ENCODE measurements at places on chromosomes 5 and 9.

GRCh38 chr5:150670948-150671310 is 9.9 kb downstream of the MYOZ3 start:
- no peak for DNase-seq

DNA sequence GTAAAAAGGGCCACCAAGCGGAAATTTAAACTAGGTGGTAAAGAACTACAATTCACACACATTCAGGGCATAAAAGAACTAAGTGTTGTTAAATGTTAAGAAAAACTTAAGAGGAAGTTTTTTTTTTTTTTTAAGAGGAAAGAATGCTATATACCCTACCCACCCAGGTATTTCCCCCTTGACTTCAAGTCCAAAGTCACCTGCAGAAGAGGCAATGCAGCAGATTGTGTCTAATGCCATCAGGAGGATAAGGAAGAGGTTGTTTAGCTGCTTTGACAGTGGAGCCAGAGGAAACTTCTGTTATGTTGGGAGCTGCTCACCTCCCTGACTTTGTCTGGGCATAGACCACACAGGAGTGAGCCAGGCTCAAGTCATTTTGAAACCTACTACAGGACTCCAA is 69.2 kb downstream of the MPDZ start:
- DNase-seq: no peak

DNA sequence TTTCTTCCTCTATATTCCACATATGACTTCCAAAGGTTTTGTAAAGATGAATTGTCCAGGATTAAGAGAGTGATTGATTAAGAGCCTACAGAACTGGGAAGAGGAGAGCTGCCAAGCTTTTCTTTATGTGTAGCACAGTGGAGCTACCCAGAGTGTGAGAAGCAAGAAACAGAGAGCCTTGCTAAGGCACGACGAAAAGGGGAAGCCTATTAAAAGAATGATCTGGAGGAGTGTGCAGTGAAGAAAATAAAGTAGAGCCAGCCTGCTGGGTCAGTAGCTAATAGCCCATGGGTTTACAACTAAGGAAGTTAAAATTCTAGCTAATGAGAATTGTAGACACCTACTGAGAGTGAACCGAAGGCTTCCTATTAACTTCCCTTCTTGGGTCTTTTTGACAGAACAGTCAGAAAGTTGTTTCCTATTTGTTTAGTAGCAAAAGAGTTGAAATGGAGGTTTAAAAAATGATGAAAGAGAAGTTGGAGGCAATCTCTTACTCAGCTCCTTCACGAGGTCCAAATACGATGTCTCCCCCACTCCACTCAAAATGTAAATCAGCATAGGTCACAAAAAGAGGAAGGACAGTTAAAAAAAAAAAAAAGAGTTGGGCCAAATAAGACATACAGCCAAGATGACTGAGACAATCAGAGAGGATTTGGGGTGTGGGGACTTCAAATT is 957 bp upstream of the PRR16 start:
- no peak for DNase-seq

- DNase-seq: no peak
Measured at GRCh38 chr9:122403381-122404000, 32.7 kb downstream of the PTGS1 start.

DNA sequence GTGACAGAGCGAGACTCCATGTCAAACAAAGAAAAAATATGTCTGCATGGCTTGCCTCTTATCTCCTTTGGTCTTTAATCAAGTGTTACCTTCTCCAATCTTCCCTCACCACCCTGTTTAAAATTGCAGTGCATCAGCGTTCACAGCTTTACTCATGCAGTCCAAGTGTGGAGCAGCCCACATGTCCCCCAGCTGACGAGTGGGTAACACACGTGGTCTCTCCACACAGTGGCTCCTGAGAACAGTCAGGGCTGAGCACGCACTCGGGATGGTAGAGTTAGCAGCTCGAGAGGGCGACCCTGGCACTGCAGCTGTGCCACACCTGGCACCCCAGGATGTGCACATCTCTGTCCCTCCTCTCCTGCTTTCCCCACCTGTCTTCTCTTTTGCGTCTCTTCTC is 25.9 kb upstream of the CFAP157 start:
- no peak for DNase-seq

- no peak for DNase-seq
Measured at GRCh38 chr5:82855893-82856550, 221.2 kb downstream of the TMEM167A start.

- no peak for DNase-seq
Measured at GRCh38 chr9:93206576-93207155, 22.7 kb downstream of the WNK2 start.

DNA sequence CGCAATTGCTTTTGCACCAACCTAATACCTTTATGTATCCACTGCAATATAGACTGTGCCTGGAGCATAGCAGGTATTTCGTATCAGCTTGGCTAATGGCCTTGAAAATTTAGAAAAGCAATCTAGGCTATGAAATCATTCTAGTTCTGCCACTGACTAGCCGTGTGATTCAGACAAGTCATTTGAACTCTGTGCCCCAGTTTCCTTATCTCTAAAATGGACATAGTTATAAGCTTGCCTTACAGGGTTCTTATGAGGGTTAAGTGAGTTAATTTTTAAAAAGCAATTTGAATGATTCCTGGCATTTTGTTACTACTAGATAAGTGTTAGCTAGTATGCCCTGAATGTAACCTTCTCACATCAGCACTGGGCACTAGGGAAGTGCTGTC is 80.5 kb upstream of the PUM3 start:
- no peak for DNase-seq

DNA sequence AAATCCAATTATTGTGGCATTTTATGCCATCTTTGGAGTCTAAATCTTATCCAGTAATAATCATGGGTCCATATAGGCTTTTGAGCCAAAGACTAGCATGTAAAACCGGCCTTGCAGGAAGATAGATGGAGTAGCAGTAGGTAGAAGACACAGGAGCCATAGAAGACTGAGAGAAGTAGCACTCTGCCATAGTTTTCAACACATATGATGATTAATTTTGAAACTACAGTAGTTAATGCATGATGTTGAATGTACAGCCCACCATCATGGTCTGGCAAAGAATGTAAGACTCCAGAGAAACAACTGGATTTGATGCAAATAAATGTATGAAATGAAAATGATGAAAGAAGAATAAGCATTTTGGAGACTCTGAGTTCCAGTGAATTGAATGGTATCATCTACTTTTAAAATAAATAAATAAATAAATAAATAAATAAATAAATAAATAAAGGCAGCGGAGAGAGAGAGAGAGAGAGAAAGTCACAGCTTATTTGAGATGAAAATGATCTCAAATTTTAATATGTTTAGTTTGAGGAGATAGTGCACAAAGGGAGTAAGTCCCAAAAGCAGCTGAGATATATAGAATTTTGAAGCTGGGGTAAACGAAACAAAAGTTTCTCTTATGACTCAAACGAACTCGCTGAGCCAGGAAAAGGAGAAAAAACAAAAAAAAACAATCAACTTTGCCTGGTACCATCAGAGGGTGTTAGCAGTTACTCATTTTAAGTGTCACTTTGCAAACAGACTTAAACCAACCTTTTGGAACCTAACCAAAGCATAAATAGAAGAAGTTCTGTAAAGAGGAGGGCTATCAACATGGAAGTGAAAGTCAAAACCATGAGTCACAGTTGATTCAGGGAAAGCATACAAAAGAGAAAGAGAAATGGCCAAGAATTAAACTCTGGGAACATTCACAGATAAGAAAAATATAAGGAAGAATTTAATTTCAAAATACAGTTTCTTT is 388.7 kb downstream of the CETN3 start:
- DNase-seq: no peak

- DNase-seq: no peak
Measured at GRCh38 chr9:124014211-124014955, 2.8 kb downstream of the LHX2 start.

- no peak for DNase-seq
Measured at GRCh38 chr5:95068289-95068910, 216.5 kb downstream of the MCTP1 start.

GRCh38 chr9:18771763-18772162 is 261.2 kb downstream of the SAXO1 start:
- DNase-seq: no peak

DNA sequence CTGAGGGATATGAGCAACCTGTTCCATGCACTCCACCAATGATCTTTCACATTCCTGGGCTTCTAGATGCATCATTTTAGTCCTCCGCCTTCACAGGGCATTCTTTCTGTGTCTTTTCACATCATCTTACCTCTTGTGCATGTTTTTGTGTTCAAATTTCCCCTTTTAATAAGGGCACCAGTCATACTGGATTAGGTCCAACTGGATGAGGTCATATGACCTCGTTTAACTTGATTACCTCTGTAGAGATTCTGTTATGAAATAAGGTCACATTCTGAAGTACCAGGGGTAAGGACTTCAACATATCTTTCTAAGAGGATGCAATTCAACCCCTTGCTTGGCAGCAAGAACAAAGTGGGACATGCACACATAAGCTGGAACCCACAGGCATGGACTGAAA is 335.3 kb upstream of the TLE4 start:
- DNase-seq: no peak

GRCh38 chr9:126838895-126839294 is 21.5 kb upstream of the ZBTB34 start:
- DNase-seq: no peak

DNA sequence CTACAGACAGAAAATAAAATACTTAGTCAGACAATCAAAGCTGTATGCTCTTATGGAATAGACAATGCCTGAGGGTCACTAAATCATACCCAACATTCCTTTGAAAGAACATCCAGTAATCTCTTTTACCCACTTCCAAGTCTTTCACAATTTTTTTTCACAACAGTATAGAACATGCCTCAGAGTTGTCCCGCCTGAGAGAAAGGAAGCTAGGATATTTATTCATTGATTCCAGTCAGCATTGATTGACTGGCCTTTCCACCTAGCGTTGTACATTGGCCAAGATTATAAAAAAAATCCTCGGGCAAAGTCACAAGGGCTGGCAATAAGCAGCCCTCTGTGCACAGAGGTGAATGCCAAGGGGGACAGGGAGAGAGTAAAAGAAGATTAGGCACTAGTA is 318.1 kb upstream of the PIK3R1 start:
- no peak for DNase-seq

- no peak for DNase-seq
Measured at GRCh38 chr5:78922879-78923621, 62.1 kb downstream of the ARSB start.

GRCh38 chr9:109934857-109935215 is 154.8 kb downstream of the PALM2AKAP2 start:
- no peak for DNase-seq

DNA sequence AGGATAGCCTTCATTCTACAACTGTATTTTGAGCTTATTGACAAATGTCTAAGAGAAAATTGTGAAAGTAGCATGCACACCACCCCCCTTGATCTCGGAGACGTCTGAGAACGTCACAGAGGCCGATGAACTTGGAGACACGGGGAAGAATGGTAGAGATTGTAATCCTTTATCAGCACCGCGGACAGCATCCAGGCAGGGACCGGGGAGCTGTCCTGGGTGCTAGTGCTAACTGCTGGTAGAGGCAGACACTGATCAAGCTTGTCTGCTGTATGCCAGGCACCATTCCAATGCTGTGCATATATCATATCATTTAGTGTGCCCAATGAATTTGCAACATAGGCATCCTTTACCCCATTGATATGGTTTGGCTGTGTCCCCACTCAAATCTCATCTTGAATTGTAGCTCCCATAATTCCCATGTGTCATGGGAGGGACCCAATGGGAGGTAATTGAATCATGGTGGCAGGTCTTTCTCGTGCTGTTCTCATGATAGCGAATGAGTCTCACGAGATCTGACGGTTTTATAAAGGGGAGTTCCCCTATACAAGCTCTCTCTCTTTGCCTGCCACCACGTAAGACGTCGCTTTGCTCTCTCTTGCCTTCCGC is 98.8 kb downstream of the LHX2 start:
- no peak for DNase-seq

DNA sequence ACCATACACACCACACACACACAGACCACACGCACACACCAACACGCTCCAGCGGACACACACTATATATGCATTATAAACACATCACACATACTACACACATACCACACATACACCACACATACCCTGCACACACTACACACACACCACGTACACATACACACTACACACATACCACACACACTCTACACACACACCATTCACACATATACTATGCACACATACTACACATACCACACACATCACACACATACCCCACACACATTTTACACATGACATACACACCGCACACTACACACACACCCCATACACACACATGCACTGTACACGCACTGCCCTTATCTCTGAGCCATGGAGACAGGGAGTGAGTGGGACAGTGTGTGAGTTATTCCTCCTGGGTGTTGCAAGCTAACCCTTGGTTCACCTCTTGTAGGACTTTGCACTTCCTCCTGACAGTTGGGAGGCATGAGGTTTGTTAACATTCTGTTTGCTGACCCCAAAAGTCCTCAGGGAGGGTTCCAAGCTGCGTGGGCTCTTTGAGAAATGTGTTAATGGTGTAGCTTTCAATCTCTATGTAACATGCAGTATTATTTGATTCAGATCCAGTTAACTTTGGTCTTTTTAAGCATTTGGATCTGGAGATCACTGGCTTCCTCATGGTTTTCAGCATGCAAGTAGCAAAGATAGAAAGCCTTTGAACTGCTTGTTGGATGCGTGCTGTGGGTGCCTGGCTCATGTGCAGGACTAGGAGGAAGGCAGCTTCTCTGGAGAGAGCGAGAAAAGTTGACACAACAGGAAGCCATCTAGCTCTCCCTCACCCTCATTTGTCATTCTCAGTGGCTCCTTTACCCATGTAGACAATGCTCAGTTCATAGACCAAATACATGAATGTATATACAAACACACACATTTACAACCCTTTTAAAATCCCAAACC is 13.7 kb downstream of the IL31RA start:
- DNase-seq: no peak

DNA sequence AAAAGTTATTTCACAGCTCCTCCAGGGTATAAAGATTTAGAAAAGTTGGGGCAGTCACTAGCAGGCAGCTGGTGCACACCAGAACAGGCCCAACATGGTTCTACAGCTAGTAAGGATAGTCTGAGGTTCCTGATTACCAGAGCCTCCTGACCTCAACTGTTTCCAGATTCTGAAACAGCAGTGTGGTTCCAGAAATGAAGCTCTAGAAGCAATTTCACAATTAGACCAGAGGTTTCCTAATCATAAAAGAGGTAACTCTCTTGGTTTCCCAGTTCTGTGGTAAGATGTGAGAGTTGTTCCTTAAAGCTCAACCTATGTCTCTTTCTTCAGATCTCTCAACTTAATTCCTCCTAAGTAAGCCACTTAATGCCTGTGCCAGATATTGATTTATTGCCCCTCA is 11.9 kb downstream of the AGTPBP1 start:
- no peak for DNase-seq

All from activated gamma-delta T cell treated with anti-CD3 and anti-CD28 coated beads, Interleukin-2, amount 50 U/mL, for 16 hours (primary cell).